ENCODE measurements at places on chromosomes 16 and 17. TPM values are rescaled to one million over a fixed set of nuclear protein-coding genes. Genes with fewer than 3 reads are reported as not detected.

The MMP25 gene
- total RNA-seq: not detected

The SLFN5 gene
- 0.20 TPM for total RNA-seq

The NME1 gene
- total RNA-seq: 509 TPM

The CBX8 gene
- 11.9 TPM for total RNA-seq

The GRAP gene
- total RNA-seq: 0.27 TPM

The KRTAP4-6 gene
- not detected for total RNA-seq

The CPD gene
- 24.4 TPM for total RNA-seq

The KRT28 gene
- total RNA-seq: not detected

The CDH1 gene
- 0.76 TPM for total RNA-seq

The BCL6B gene
- 4.5 TPM for total RNA-seq

The SLC2A4 gene
- total RNA-seq: 3.4 TPM

The CBX2 gene
- 26.9 TPM for total RNA-seq

The KRT40 gene
- total RNA-seq: not detected

The SLC5A2 gene
- total RNA-seq: 0.07 TPM

The STAC2 gene
- total RNA-seq: not detected

The SLFN12L gene
- 0.09 TPM for total RNA-seq

The IRX3 gene
- total RNA-seq: not detected

The CD300E gene
- not detected for total RNA-seq

The SSTR5 gene
- not detected for total RNA-seq

The MVP gene
- 1.4 TPM for total RNA-seq

The KRT26 gene
- total RNA-seq: not detected

The SBK1 gene
- total RNA-seq: 0.07 TPM

The PYDC1 gene
- not detected for total RNA-seq

The SEPTIN12 gene
- total RNA-seq: not detected

The P2RX1 gene
- total RNA-seq: 15.3 TPM

The PRSS36 gene
- 1.1 TPM for total RNA-seq

The MAPT gene
- total RNA-seq: 1.1 TPM

The TK1 gene
- total RNA-seq: 198 TPM

The KRTAP16-1 gene
- total RNA-seq: not detected

The TMEM114 gene
- not detected for total RNA-seq

The HBQ1 gene
- 102 TPM for total RNA-seq

The DDX52 gene
- 37.6 TPM for total RNA-seq

The RAB26 gene
- 3.1 TPM for total RNA-seq

The KREMEN2 gene
- 8.2 TPM for total RNA-seq

The CCL18 gene
- not detected for total RNA-seq

The BTBD17 gene
- not detected for total RNA-seq

The CCL8 gene
- total RNA-seq: not detected

The PYY gene
- not detected for total RNA-seq

The MILR1 gene
- total RNA-seq: 4.1 TPM

Data from K562 (cell line).